ENCODE measurements at places on chromosomes 3 and 15. TPM values are rescaled to one million over a fixed set of nuclear protein-coding genes. Genes with fewer than 3 reads are reported as not detected.
A peak's percentile ranks its signal among the peaks of the same experiment; 100 is the strongest.

- H3K4me1 ChIP-seq = no peaks in the 10 kb centered on the region
- no peak overlapping the region for H3K4me3 ChIP-seq
- DNase-seq = no peak
- H3K36me3 ChIP-seq = no peaks in the 10 kb centered on the region
- H3K27ac ChIP-seq = no peak overlapping the region
Measured at GRCh38 chr15:55758580-55758986, 15.6 kb upstream of the PRTG start.

DNA sequence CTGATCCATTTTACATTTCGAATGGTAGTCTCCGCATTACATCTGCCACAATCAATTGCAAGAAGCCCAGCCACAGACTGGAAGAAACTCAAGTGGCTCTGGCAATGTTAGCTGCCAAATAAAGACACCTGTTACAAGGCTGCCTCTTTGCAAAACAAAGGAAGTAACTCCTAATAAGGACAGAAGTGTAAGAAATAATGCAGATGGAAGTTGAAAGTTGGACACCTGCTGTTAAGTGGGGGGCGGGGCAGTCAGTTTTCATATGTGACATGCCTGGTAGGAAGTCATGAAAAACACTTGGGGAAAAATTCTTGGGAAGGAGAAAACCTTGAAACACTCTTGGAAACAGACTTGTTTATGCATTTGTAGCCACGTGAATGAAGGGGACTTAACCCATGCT is 54.1 kb upstream of the ATP2C1 start:
- no peaks in the 10 kb centered on the region for H3K36me3 ChIP-seq
- peaks cover 35% of the 10 kb centered on the region for H3K4me1 ChIP-seq
- H3K27me3 ChIP-seq = no peaks in the 10 kb centered on the region
- H3K4me3 ChIP-seq = no peak overlapping the region

DNA sequence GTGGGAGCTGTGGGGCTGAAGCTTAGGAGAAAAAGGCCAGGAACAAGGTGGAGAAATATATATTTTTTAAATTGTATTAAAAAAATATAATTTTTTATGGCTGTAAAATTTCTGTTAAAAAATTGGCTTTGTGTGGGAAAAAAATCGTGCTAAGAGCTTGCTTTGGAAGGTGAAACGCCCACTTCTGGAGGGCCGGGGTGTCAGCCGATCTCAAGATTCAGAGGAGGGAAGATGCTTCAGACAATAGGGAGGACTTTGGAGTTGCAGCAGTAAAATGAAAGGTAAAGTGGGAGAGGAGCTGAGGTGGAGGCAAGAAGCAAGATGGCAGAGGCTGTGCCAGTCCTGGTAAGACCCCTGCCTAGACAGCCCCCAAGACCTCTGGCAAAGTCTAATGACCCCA is 45.9 kb upstream of the BLM start:
- no peaks in the 10 kb centered on the region for H3K4me1 ChIP-seq
- no peaks in the 10 kb centered on the region for H3K36me3 ChIP-seq
- no peaks in the 10 kb centered on the region for H3K27me3 ChIP-seq
- no peak overlapping the region for H3K27ac ChIP-seq
- no peak for DNase-seq

- H3K27me3 ChIP-seq = no peaks in the 10 kb centered on the region
- DNase-seq = peak; percentile 88
- H3K27ac ChIP-seq = no peak overlapping the region
Measured at GRCh38 chr15:93378558-93378957, 289.5 kb upstream of the RGMA start.

- DNase-seq = no peak
- no peak overlapping the region for H3K27ac ChIP-seq
- H3K4me1 ChIP-seq = no peaks in the 10 kb centered on the region
- H3K27me3 ChIP-seq = no peaks in the 10 kb centered on the region
- H3K4me3 ChIP-seq = no peak overlapping the region
Measured at GRCh38 chr15:99445272-99445850, 120.4 kb upstream of the MEF2A start.

GRCh38 chr3:160210799-160211221 is 14.4 kb upstream of the C3orf80 start:
- H3K36me3 ChIP-seq = no peaks in the 10 kb centered on the region
- no peaks in the 10 kb centered on the region for H3K27me3 ChIP-seq
- DNase-seq = no peak
- no peaks in the 10 kb centered on the region for H3K4me1 ChIP-seq
- no peak overlapping the region for H3K4me3 ChIP-seq

DNA sequence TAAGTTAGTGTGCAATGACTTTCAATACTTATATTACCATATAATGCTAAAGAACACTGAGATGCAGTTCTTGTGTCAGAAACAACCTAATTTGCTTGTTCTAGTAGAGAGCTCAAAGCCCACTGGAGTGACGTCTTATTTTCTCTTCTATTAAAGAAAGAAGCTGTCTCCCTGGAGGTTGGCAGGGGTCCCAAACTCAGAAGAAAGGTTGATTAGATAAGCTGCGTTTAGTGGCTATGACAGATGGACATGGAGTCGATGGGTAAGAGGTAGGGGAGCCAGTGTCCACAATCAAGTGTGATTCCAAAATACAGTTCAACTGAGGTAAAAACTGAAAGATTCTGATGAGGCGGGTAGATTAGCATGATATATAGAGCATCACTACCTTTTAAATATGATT is 363.6 kb downstream of the NLGN1 start:
- H3K4me1 ChIP-seq = no peaks in the 10 kb centered on the region
- H3K27me3 ChIP-seq = no peaks in the 10 kb centered on the region
- DNase-seq = no peak

GRCh38 chr3:172170841-172171240 is 131.5 kb downstream of the FNDC3B start:
- peaks cover 79% of the 10 kb centered on the region for H3K4me1 ChIP-seq
- no peaks in the 10 kb centered on the region for H3K36me3 ChIP-seq
- no peak for DNase-seq
- no peak overlapping the region for H3K4me3 ChIP-seq
- H3K27me3 ChIP-seq = no peaks in the 10 kb centered on the region
- H3K27ac ChIP-seq = no peak overlapping the region

GRCh38 chr3:130473416-130473815 is 43.6 kb upstream of the COL6A6 start:
- H3K27me3 ChIP-seq = no peaks in the 10 kb centered on the region
- no peaks in the 10 kb centered on the region for H3K36me3 ChIP-seq

DNA sequence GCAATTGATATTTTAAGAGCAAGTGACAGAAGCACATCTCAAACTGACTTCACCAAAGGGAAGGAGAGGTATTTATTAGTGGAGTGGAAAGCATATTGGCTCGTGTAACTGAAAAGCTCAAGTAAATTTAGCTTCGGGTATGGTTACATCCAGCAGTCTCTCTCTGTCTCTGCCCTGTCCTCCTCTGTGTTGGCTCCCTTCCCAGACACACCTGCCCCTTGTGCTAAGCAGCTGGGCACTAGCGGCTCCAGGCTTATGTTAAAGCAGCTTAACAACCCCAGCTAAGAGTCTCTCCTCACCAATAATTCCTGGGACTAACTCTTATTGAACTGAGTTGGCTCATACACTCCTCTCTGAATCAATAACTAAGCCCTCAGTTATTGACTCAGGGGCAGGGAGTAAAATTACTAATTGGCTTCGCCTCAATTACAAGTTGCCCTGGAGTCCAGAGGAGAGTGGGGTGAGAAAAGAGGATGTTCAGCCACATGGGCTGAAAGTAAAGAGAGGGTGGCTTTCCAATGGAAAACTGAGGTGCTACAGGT is 12.8 kb upstream of the SH3BP5 start:
- H3K4me1 ChIP-seq = no peaks in the 10 kb centered on the region
- no peak overlapping the region for H3K27ac ChIP-seq
- H3K36me3 ChIP-seq = no peaks in the 10 kb centered on the region
- no peak for DNase-seq

DNA sequence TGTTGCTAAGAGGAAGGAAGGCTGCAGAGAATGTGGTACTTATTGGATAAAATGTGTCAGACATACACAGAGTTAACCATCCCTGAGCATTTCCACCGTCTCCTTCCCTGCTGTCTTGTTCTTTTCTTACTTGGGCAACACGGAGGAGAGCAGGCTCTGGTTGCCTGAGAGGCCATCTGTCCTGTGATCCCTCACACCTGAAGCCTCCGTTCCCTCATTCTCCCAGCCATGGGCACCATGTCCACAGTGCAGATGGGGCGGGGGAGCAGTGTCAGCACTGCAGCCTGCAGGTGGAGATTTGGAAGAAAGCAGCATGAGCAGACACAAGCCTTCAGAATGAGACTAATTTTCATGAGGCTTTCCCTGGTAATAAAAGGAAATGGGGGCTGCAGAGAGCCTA is 133.7 kb downstream of the CHCHD6 start:
- no peak overlapping the region for H3K27ac ChIP-seq
- peak; percentile 21 for DNase-seq
- H3K27me3 ChIP-seq = no peaks in the 10 kb centered on the region
- no peaks in the 10 kb centered on the region for H3K4me1 ChIP-seq
- H3K36me3 ChIP-seq = no peaks in the 10 kb centered on the region
- H3K4me3 ChIP-seq = no peak overlapping the region

DNA sequence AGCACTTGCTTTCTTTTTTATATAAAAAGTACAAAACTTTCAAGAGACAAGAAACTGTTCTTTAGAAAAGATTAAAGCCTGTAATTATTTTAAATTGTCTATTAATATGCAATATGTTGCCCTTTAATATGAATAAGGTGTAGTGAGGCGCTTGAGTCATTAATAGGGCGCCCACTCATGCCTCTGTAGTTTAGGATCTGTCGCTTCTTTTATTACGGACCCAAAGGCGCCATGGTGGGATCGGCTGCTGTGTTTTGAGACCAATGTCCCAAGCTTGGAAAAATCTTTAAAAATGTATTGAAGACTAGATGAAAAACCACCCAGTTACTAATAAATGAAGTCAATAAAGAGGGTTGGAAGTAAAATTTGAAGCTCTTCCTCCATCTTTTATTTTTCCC is 259.5 kb upstream of the MEIS2 start:
- no peaks in the 10 kb centered on the region for H3K36me3 ChIP-seq
- H3K4me1 ChIP-seq = no peaks in the 10 kb centered on the region
- no peak for DNase-seq
- no peak overlapping the region for H3K27ac ChIP-seq

DNA sequence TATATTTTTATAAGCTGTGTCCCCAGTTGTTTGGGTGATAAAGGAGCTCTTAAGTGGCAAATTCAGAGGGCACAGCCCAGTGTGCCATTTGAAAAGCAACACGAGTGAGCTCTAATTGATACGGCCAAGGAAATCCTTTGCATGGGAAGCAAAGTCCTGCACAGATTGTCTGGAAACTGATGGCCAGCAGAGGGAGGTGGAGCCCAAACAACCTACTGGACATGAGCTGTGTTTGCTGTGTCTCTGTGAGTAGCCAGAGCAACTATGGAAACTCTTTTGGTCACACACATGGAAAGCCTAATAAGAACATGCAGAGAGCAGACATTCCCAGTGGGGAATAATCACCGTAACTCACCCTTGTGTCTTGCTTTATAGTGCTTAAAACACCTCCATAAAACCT is 24.4 kb downstream of the ONECUT1 start:
- no peak overlapping the region for H3K4me3 ChIP-seq
- H3K36me3 ChIP-seq = no peaks in the 10 kb centered on the region
- H3K4me1 ChIP-seq = no peaks in the 10 kb centered on the region

- DNase-seq = no peak
- H3K4me3 ChIP-seq = no peak overlapping the region
Measured at GRCh38 chr3:12932347-12932746, 91.0 kb upstream of the RPL32 start.

Gene P2RY13
- total RNA-seq = 0.81 TPM

Gene ACP3
- total RNA-seq = 1.5 TPM

Gene P2RY1
- total RNA-seq = 55.6 TPM

Gene CELSR3
- total RNA-seq = 0.33 TPM

Gene MANF
- 21.0 TPM for total RNA-seq

Gene GUCA1C
- not detected for total RNA-seq

Gene UBAP1L
- total RNA-seq = 3.5 TPM

Gene EHHADH
- total RNA-seq = 1.9 TPM

Gene THSD4
- total RNA-seq = 1.9 TPM

Gene IL17RD
- total RNA-seq = 18.9 TPM

Gene ATP10A
- 1.8 TPM for total RNA-seq
